ENCODE measurements at places on chromosomes 7 and 10.

DNA sequence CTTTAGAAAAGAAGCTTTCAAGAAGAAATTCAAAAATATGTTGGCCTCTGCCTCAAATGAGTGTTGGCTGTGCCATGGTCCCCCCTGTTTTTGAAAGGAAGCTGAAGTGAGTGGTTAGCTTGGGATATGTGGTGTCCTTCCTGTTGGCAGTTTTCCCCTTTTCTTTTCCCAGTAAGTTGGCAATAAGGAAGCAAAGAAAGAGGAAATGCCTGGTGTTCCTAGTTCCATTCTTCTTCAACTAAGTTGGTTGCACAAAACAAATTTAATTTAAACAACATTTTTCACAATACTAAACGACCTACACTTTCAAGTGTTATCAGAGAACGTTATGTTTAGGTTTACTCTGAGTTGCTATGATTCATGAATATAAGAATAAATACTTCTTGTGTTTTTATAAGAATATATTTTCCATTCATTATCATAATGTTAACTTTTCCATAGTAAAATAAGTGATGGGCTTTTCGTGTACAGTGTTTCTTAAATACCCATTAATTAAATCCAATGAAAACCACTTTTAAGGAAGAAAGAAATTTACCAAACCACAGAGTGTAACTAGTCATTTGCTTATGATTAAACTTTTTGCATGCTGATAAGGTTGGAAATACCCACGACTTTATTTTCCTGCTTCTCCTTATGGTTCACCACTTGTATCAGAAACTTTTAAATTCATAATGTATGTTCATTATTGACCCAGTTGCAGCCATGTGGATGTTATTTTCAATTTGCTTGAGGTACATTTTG, 7.7 kb downstream of the HDAC9 start:
- DNase-seq = no peak

DNA sequence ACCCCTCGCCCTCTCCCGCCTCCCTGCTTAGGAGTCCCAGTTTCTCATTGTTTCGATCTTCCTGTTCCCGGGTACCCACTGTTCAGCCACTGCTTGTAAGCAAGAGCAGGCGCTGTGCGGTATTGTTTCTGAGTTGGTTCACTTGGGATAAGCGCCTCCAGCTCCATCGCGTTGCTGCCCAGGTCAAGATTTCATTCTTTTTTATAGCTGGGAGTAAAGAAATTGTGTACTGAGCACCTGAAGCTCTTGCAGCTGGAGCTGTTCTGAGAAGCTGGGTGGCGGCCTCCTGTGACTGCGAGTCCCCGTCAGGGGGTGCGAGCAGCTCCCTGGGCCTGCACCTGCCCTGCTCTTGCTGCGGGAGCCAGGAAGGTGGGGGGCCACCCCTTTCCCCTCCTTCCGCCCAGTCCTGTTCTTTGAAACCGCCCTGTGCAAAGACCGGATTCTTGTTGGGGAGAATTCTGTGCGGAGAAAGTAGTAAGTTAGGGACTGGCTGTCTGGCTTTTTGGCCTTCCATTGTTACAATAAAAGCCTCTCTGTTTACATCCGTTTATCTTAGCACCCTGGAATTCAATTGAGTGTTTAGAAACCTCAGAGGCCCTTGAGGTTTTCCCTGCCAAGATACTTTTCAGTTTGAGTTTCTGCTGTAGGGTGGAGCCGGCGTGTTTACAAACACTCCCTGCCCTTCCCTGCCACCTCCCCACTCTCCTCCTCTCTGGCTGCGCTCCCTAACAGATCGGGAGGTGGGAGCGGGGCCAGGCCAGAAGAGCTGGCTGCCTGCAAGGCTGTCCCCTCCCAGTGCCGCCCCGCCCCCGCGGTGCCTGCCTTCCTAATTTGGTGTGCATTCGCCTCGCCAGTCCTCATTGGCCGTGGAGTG, 30.8 kb upstream of the AP5Z1 start:
- no peak for DNase-seq

DNA sequence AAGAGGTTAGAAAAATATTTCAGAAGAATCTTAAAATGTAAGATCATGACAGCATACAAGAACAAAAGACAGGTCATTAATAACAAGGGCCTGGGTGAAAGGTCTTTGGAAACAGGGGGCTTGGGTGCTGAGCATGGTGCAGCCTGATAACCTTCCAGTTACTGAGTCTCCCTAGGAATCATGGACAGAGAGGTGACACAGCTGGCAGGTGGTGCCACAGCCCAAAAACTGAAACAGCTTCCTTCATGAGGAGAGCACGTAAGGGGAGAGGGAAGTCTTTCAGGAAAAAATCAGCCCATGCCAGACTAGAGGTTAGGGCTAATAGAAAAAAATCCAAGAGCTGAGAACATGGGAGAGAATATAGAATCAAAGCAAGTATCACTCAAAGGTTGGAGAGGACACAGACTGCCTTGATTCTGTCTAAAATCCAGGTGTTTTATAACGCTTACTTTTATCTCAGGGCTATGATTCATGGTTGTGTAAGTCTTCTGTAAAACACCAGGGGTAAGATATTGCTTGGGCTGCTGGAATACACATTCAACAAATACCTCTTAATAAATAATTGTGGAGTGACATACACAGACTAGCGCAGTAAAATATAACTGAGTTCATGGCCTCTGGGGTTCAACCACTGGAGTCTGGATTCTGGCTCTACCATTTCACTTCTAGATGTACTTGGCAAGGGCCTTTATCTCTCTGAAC, 88.1 kb downstream of the SEMA3C start:
- no peak for DNase-seq

DNA sequence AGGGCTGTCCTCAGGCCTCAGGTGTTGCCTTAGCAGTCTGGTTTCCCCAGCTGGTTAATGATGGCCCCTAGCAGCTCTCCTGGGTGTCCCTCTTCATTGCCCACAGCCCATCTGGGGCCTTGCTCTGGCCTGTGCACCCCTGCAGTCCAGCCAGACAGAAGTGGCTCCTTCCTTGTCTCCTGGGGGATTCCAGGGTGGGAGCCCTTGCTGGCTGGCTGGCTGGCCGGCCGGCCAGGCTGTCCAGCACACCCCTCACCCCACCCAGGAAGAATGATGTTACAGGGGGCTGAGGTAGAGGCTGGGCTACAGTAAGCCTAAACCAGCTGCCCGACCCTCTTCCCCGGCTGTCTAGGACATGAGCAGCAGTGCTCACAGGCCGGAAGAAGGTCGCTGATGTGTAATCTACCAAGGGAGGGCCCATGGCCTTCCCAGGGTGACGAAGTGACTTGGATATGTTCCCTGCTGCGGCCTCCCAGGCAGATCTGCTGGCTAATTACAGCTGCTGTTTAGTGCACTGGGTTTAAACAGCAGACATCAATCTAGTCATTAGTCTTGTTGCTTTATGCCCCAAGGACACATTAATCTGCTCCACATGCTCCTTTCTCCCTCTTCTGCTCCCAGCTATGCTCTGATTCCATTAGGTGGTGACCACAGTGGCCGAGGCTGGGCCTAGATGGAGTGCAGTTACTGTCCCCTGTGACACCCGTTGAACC, 53.8 kb upstream of the LRRC4 start:
- DNase-seq = no peak

- DNase-seq = peak; percentile 29
Measured at GRCh38 chr10:34526758-34527730, 288.1 kb downstream of the PARD3 start.

- DNase-seq = no peak
Measured at GRCh38 chr7:132352800-132353199, 223.5 kb downstream of the PLXNA4 start.

- no peak for DNase-seq
Measured at GRCh38 chr7:4561795-4562194, 120.3 kb upstream of the FOXK1 start.

DNA sequence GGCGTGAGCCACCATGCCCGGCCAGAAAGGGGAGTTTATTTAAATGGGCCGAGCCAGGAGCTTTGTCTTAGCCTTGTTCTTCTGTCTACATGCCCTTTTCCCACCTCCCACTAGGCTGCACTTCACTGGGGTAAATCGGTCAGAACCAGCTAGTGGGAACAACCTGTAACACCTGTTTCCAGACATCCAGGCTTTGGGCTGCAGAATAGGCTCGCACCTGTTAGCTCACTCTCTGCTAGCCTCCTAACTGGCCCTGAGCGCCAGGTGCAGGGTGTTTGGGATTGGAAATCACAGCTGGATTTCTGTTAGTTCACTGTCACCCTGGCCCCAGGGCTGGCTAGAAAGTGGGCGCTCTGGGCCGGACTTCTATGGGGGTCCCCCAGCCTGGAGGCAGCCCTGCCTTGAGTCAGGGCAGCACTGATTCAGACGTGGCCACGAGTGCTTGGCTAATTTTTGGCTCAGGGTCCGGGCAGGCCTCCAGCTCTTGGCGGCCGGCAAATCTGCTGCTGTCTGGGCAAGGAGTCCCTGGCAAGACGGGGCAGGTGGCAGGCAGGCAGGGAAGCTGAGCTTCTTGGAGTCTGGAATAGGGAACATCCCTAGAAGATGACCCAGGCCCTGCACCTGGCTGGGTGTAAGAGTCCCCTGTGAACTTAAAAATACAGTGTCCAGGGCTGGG, 48.6 kb downstream of the GTF2IRD1 start:
- no peak for DNase-seq

DNA sequence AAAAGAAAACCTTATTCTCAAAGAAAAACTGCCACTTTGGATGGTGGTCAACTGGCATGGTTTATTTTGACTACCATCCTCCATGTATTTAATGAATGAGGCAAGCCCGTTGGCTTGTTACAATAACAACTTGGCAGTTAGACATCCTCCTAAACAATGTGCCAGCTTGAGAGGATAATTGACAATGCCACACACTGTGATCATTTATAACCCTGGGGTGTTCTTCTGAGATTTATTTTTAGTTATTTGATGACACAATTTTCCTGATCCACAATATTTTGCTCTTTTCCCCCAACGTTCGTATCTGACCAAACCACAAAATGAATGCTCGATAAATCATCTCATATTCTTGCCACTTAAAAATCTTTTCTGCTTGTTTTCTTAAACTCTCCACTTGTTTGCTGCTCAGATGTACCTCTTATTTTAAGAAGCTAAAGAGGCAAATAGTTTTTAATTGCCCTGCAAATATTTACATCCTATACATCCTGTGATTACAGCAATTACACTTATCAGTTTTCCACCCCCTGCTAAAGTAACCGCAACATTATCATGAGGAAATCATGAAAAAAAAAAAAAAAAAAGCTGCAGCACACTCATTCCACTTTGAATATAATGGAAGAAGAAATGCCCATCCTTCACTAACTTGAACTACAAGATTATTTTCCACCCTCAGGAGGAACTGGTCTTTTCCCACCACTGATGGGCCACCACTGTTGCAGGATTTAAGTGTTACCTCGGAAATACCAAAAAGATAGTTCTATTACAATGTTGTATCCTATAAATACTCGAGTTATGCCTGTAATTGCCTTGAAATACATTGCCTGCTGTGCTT, 119.9 kb downstream of the MBL2 start:
- no peak for DNase-seq

GRCh38 chr7:100874300-100874576, 665 bp upstream of the SRRT start:
- DNase-seq = peak; percentile 51

DNA sequence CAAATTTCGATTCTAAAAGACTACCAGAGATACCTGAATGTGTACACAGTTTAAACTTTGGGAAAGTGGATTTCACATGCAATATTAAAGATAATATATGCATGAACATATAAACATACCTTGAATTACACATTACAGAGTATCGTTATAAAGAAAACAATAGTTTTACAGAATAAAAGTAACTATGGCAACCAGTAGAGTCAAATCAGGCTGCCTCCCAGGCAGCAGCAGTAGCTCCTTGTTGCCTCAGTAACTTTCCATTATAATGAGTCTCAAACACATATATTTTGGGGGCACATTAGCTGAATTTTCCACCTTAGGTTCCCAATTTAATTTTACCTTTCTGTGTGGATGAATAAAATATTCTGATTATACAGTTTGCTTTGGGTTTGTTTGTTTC, 164.4 kb upstream of the FEZF1 start:
- no peak for DNase-seq

DNA sequence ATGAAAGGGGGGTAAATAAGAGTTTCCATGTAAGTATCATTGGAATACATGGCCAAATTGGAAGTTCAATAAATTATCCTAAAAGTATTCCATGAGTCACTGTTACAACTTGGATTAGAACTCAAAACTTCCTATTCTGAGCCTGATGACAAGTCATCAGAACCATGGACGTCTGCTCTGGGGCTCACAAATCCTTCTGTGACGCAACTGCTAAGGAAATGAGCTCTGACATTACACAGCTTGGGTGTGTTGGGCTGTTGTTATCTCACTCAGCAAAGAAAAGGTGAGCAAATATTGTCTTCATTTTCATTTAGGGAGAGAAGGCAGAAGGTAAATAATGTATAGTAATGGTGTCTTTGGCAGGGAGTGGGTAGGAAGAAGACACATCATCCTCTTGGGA, 214.8 kb upstream of the ADO start:
- no peak for DNase-seq

DNA sequence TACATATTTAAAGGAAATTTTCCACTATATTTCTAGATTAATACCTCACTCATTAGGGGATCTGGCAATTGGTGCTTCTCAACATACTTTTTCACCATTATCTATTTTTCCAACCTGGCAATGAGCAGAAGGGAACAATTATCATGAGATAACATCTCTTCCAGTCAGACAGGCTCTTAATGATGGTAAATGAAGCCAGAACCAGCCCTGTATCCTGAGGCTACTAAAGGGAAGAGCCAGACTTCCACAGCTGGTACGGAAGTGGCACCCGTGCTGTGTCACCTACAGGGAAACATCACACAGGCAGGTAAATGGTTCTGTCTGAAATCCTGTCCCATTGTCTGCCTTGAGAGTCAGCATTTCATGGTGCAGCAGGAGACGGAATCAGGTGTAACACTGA, 75.9 kb downstream of the ELMO1 start:
- no peak for DNase-seq

DNA sequence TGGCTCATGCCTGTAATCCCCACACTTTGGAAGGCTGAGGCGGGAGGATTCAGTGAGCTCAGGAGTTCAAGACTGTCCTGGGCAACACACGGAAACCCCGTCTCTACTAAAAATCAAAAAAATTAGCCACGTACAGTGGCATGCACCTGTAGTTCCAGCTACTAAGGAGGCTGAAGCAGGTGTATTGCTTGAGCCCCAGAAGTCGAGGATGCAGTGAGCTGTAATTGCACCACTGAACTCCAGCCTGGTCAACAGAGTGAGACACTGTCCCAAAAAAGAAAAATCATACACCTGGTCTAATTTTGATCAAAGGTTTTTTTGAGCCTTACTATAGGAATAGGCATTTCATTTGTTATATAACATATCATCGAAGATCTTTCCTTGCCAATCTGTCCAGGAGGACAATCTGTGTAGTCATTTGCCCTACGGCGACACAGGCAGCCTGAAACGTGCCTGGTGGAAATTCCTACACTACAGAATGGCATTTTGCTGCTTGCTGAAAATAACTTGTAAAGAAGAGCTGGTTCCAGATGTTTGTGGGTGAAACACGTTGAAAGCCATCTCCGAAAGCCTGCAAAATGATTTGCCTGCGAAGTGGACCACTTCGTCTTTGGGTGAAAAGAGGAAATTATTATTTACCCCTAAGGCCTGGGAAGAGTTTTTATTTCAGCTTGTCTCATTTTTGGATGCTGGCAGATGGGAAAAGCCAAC, 31.3 kb upstream of the GDI2 start:
- DNase-seq = no peak

All from RKO (cell line).